ENCODE measurements at places on chromosomes 5 and 9.

- DNase-seq = peak; percentile 83
Observed at GRCh38 chr5:41869724-41870626, at the start of gene OXCT1. Gene OXCT1 (minus strand): TSS chr5:41870425. CDS start chr5:41870358, 67 bp downstream.

- DNase-seq = no peak
Observed at GRCh38 chr5:10762776-10763500, 1.9 kb upstream of the DAP start.

- no peak for DNase-seq
Observed at GRCh38 chr9:87708986-87709728, 16.8 kb upstream of the CTSL start.

GRCh38 chr5:82594097-82594496 is 315.9 kb upstream of the RPS23 start:
- no peak for DNase-seq

DNA sequence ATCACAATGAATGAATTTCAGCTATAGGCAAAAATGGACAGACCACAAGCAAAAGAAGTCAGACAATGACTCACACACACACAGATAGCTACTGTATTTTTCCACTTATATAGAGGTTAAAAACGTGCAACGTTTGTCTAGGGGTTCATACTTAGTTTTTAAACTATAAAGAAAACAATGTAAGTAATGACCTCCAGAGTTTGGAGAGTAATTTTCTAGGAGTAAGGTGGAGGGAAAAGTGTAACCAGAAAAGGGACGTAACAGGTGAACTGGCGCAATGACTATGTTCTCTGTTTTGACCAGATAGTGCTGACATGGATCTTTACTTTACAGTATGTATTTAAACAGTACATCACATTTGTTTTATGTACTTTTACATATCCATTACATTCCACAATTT is 51.1 kb downstream of the FNIP1 start:
- DNase-seq = no peak

DNA sequence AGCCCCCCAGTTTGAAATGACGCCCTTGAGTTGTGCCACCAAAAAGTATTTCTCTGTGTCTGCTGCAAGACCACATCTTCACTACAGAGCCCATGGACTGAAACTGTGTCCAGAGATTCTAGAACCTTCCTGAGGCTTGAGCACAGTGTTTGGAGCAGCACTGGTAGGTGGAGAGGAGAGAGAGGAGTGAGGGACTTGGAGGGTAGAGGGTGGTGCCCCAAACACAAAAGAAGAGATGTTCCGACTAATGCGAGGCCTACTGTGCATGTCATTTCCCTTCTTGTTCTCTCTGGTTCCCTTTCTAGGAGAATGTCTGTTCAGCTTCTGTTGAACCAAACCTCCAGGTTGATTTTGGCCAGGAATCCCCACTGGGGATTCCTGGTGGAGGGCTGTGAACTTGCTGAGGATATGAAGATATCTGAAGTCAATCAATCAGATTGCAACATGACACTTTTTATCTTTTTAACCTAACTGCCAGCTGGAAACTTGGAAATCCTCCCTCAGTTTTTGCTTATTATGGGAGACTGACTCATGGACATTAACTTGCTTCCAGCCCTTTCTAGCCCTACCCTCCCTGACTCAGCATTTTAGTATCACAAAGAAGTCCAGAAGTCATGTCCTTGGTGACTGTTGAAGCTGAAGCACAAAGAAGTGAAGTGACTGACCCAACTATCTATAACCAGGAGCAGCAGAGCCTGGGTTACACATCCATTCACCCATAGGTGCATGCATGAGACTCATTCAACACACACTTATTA is 154.5 kb downstream of the NR3C1 start:
- DNase-seq = no peak
